HuH-7 (cell line): ENCODE measurements at places on chromosomes 4 and X.

- no peak for DNase-seq
Observed at GRCh38 chr4:81756973-81757372, 285.3 kb upstream of the RASGEF1B start.

- DNase-seq: no peak
Observed at GRCh38 chr4:139823746-139824145, 158.1 kb downstream of the MGST2 start.

DNA sequence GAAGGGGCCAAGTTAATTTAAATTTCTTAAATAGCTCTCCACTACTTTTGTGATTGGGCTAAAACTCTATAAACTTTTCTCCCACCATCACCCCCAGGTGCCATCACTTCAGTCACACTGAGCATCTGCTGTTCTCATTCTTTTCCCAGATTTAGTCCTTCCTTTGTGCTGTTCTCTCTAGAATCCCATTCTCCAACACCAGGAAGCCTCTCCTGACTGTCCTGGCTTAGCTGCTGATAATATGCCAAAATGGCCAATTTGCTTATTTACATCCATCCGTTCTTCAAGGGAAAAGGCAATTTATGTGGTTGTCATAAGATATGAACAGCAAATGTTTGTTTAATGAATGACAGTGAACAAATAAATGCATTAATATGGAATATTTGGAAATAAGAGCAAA, 44.1 kb downstream of the FGFBP1 start:
- no peak for DNase-seq

DNA sequence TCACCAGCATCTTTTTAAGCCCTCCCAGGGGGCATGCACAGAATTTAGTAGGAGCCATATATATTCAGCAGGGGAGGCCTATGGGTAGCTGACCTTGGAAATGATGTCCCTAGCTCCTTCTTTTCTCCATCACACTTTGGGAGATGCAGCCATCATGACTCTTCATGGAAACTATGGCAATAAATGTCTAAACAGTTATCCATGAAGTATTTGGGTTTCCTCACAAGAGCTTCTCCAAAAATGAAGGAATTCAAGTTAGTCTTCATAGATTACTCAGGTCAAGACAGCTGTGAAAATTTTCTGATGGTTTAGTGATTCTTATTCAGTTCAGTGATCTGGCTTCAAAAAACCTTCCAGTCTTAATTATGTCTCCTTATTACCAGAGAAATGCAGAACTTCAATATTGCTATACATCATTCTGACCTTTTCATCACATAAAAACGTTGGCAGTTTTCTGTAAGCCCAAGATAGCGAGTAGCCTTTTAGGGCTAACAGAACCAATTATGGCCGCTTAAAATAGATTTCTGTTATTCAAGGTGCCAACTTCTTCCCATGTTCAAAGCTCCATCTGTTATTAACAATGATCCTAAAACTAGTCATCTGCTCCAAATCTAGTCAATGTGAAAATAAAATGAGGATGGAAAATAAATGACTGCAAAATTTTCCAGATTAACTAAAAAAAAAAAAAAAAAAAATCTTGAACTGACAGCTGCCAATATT, 52.5 kb downstream of the TMEM156 start:
- no peak for DNase-seq

- no peak for DNase-seq
Observed at GRCh38 chrX:103533511-103534216, 14.4 kb upstream of the RAB40A start.

GRCh38 chr4:114487101-114487500, 111.5 kb upstream of the UGT8 start:
- no peak for DNase-seq

DNA sequence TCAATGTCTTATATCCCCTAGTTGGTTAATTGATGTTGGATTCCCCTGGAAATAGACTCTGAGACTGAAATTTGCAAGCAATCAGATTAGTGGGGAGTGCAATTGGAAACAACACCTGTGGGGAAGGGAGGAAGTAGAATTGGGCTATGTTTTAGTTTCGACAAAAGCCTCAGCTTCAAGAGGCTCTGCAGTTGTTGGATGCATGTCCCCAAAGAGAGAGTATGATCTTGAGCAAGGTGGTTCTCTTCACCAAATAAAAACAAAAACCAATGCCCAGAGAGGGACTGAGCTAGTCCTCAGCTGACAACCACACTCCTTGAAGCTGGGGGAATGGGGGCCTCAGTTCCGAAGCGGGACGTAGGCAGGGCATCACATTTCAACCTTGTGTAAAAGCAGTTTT, 77.1 kb downstream of the PRKG2 start:
- DNase-seq: no peak
